ENCODE measurements at places on chromosomes 2 and 18.

GRCh38 chr18:63346031-63346430, 21.0 kb downstream of the KDSR start:
- no peak for DNase-seq

GRCh38 chr2:187590175-187590574, 35.9 kb upstream of the TFPI start:
- no peak for DNase-seq

GRCh38 chr2:235550946-235551345, 57.1 kb downstream of the AGAP1 start:
- DNase-seq, result no peak

- no peak for DNase-seq
Measured at GRCh38 chr2:199662255-199662654, 188.7 kb downstream of the FTCDNL1 start.

GRCh38 chr2:95001051-95001562, 24.4 kb upstream of the MAL start:
- DNase-seq, result no peak

Measured in NAMALWA (cell line).